ENCODE measurements at places on chromosomes 2 and 18. TPM values are rescaled to one million over a fixed set of nuclear protein-coding genes. Genes with fewer than 3 reads are reported as not detected.

- H3K27me3 ChIP-seq: no peaks in the 10 kb centered on the region
- no peak overlapping the region for H3K27ac ChIP-seq
- H3K4me1 ChIP-seq: no peaks in the 10 kb centered on the region
- no peak for DNase-seq
Measured at GRCh38 chr2:17621781-17622180, 81.3 kb downstream of the VSNL1 start.

PJVK gene
- 1.5 TPM for total RNA-seq

EHBP1 gene
- total RNA-seq: 15.7 TPM

DNA sequence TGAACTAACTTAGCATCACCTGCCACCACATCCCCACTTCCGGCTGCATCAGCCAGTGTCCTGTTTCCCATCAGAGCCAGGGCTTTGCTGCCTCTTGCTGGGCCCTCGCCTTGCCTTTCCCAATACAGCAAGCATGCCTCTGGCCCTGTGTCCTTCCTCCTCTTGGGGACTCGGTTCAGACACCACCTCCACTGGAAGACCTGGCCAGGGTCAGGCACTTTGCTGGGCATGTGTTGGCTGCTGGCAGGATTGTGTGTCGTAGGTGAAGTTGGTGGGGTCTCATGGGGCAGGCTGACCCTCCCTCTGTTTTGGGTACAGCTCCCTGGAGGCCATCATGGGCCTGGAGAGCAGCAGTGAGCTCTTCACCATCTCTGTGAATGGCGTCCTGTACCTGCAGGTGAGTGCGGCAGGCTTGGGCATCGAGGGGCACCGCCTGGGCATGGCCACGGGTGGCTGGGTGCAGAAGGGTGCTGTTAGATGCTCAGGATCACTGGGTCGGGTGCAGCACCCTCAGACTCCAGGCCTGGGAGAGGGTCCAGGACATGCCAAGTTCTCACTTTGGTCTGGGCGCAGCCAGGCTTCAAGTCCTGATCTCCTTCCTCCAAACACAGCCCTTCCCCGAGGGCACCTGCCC, 6.6 kb downstream of the ERFE start:
- H3K27me3 ChIP-seq: no peaks in the 10 kb centered on the region
- H3K4me3 ChIP-seq: no peak overlapping the region
- H3K4me1 ChIP-seq: peaks cover 9% of the 10 kb centered on the region

RFTN2 gene
- 2.4 TPM for total RNA-seq

- H3K36me3 ChIP-seq: no peaks in the 10 kb centered on the region
- no peaks in the 10 kb centered on the region for H3K4me1 ChIP-seq
- no peak overlapping the region for H3K27ac ChIP-seq
- no peak for DNase-seq
- H3K27me3 ChIP-seq: no peaks in the 10 kb centered on the region
Measured at GRCh38 chr2:88903749-88904353, 212.4 kb downstream of the RPIA start.

- no peaks in the 10 kb centered on the region for H3K36me3 ChIP-seq
- DNase-seq: no peak
- H3K27me3 ChIP-seq: no peaks in the 10 kb centered on the region
- no peaks in the 10 kb centered on the region for H3K4me1 ChIP-seq
Measured at GRCh38 chr2:187586011-187586641, 31.9 kb upstream of the TFPI start.

TLX2 gene
- not detected for total RNA-seq

- H3K4me1 ChIP-seq: peaks cover 10% of the 10 kb centered on the region
- no peak overlapping the region for H3K27ac ChIP-seq
- H3K36me3 ChIP-seq: no peaks in the 10 kb centered on the region
- no peak overlapping the region for H3K4me3 ChIP-seq
- DNase-seq: no peak
Measured at GRCh38 chr2:107001551-107001950, 115.6 kb upstream of the ST6GAL2 start.

- H3K4me3 ChIP-seq: no peak overlapping the region
- DNase-seq: no peak
- H3K36me3 ChIP-seq: no peaks in the 10 kb centered on the region
- H3K27ac ChIP-seq: no peak overlapping the region
- no peaks in the 10 kb centered on the region for H3K27me3 ChIP-seq
Measured at GRCh38 chr2:70685771-70686171, 82.2 kb downstream of the ADD2 start.

GRCh38 chr18:35803551-35803950, 168.9 kb upstream of the RMP24 start:
- no peaks in the 10 kb centered on the region for H3K36me3 ChIP-seq
- no peak for DNase-seq
- H3K4me1 ChIP-seq: no peaks in the 10 kb centered on the region
- H3K27me3 ChIP-seq: no peaks in the 10 kb centered on the region
- no peak overlapping the region for H3K4me3 ChIP-seq

SP140 gene
- 0.42 TPM for total RNA-seq

GRCh38 chr2:104599787-104600510, 254.0 kb upstream of the POU3F3 start:
- H3K27ac ChIP-seq: no peak overlapping the region
- no peaks in the 10 kb centered on the region for H3K36me3 ChIP-seq
- H3K4me1 ChIP-seq: no peaks in the 10 kb centered on the region
- no peaks in the 10 kb centered on the region for H3K27me3 ChIP-seq
- no peak for DNase-seq
